ENCODE measurements at places on chromosomes 13 and 19.

DNA sequence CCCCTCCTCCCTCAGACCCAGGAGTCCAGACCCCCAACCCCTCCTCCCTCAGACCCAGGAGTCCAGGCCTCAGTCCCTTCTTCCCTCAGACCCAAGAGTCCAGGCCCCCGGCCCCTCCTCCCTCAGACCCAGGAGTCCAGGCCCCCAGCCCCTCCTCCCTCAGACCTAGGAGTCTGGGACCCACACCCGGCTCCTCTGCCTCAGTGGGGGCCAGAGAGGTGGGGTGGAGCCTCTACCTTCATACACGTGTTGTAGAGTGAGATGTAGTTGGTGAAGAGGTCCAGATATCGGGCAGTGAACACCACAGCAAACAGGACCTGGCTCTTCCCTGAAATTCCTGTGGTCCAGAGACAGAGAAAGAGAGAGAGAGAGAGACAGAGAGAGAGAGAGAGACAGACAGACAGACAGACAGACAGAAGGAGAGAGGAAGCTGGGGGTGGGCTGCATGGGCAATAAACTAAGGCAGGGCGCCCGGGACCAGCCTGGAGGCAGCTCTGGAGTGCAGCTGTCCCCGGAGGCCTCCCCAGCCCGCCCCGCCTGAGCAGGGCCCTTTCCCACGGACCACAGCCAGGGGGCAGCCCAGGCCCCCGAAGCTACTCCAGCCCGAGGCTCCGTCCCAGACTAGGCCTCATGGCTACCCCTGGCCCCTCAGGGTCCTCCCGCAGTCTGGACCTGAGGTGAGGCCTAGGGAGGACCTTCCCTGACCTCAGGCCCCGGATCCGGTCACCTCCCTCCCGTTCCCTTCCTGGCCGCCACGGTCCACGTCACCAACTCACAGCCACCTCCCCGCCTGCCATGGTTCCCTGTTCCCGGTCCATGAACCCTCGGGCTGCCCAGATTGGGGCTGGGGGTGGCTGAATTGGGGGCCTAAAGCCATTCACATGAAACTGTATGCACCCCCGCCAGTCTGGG lies 907 bp downstream of the KDELR1 start:
- DNase-seq = peak; percentile 57

DNA sequence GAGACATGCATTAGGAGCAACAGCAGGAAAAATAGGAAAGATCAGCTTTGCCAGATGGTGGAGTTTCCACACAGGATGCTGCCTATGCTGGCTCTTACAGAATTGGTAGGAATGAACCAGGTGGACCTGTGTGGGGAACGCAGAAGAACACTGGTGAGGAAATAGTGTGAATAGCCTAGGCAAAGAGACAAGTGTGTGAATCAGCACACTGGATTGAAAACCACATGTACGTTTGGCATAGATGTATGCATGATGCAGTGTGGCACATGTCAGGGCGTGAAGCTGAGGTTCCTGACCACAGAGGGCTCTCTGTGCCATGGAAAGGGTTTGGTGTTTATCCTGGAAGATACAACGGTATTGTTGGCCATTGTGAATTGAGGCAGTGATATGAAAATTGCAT lies 156.5 kb upstream of the SLC10A2 start:
- no peak for DNase-seq

- DNase-seq = no peak
Observed at GRCh38 chr19:1844513-1845124, 3.7 kb downstream of the REXO1 start.

DNA sequence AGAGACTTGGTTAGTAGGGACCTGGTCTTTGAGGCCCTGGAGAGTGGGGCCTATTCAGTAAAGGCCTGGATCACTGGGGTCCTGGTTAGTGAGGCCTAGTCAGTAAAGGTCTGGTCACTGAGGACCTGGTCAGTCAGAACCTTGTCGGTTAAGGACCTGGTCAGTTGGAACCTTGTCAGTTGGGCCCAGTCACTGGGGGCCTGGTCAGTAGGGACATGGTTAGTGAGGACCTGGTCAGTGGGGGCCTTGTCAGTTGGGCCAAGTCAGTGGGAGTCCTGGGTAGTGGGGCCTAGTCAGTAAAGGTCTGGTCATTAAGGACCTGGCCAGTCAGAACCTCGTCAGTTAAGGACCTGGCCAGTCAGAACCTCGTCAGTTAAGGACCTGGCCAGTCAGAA lies 43.2 kb upstream of the TPM4 start:
- no peak for DNase-seq

- no peak for DNase-seq
Observed at GRCh38 chr13:20001366-20002190, 43.1 kb downstream of the ZMYM2 start.

GRCh38 chr19:41570639-41571112 lies 5.3 kb upstream of the CEACAM21 start:
- peak; percentile 77 for DNase-seq

DNA sequence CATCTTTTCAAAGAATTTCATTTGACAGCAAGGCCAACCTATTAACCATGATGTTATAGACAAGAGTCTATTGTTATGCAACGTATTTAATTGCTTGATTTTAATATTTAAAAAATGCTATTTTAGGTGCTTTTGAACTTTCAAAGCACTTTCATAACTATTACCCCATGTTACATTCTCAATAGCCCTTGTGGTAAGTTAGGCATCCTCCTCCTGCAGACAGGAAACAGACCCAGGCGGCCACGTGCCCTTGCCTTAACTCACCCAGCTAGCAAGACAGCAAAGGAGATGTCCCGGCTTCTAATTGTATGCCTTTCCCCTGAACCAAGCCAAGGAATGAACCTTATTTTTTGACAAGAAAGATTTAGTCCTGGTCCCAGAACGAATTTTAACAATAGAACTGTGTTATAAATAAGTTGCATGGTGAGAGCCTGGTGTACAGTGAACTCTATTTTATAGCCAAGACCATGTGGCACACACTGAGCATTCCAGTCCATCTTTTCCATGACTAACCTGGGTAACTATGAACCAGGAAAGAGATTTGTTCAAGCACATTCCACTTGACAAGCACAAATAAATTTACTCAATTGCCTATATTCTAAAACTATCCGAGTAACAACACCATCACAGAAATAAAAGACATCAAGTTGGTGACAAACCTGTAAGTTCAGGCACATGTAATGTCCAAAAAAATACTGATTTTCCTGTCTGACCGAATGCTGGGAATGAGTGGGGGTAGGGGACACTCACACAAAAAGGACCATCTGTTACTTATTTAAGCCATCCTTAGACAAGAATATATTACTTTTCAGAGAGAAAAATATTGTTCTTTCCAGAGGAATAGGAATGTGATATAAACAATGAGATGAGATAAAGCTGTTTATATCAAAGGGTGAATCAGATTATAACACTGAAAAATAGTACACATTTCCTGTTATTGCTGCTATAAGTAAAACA lies 163.0 kb downstream of the EFNB2 start:
- DNase-seq = no peak

DNA sequence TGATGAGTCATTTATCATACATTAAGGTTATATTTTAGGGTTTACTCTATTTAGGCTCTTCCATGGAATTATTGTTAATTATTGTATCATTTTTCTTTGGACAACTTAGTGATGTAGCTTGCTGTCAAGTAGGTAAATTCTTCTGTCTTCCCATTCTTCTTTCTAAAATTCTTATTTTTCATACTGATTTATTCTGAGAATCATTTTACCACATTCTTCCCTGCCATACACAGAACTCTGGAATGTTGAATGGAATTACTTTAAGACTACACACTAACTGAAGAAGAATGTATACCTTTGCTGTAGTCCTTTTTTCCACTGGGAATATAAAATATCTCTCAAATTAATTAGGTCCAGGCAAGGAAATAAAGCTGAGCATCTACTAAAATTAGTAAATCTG lies 24.5 kb upstream of the SLC7A1 start:
- DNase-seq = no peak

DNA sequence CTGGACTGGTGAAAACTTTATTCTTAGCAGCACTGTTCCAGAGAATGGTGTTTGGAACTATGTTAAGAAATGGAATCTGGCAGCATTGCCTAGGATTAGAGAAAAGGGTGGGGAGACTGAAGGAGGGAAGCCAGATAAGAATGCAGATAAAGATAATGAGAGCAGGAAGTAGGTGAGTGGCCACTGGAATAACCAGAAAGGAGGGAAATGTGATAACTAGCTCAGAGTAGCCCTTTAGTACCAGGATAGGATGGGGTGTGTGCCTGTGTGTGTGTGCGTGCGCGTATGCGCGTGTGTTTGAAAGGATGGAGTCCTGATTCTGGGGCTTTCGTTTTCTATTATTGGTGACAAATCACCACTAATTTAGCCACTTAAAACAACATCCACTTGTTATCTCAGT lies 33.4 kb upstream of the FRY start:
- no peak for DNase-seq

GRCh38 chr13:33018886-33019285 lies 2.7 kb downstream of the KL start:
- no peak for DNase-seq

GRCh38 chr13:51534041-51534817 lies 50.0 kb upstream of the WDFY2 start:
- no peak for DNase-seq

- peak; percentile 13 for DNase-seq
Observed at GRCh38 chr13:33487575-33488243, 202.2 kb upstream of the STARD13 start.

GRCh38 chr19:58037927-58038687 lies 4.3 kb downstream of the ZSCAN1 start:
- DNase-seq = no peak

DNA sequence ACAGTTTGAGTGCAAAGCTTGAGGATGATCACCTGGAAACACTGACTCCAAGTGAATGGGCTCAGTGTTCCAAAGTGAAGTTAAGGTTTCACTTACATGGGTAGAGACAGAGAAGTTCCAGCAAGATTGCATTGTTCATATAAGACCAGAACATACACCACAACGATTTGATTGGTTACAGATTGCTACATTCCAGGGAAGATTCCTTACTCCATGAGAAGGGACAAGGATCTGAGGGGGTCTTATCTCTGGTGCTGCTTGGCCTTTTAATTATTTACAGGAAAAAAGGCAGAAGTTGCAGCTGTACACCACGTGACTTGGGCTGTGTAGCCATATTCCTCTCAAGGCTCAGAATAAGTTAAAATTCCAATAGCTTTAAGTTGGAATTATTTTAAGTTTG lies 12.3 kb downstream of the WDFY2 start:
- no peak for DNase-seq

GRCh38 chr13:98348466-98349200 lies 171.6 kb upstream of the RNF113B start:
- DNase-seq = no peak

GRCh38 chr13:52896827-52897659 lies 48.6 kb upstream of the PCDH8 start:
- DNase-seq = no peak

GRCh38 chr13:33279414-33280278 lies 5.9 kb downstream of the STARD13 start:
- no peak for DNase-seq

GRCh38 chr13:49210669-49211068 lies 9.5 kb upstream of the MLNR start:
- DNase-seq = no peak

DNA sequence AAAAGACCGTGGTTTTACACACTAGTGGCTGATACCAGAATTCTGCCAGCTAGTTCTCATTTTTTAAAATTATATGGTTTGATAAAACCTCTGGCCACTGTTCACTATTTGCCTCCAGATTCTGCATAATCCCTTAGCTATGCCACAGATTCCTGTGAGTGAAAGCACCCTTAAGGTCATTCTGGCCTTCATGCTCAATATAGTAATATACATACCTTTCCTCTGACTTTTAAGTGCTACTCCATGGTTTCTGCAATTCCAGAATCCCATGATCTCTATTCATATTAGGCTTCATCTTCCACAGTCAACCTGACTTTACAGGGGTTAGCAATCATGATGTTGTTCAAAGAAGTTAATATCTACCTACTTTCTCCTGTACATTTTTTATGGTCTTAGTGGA lies 274.1 kb upstream of the EDNRB start:
- DNase-seq = no peak

DNA sequence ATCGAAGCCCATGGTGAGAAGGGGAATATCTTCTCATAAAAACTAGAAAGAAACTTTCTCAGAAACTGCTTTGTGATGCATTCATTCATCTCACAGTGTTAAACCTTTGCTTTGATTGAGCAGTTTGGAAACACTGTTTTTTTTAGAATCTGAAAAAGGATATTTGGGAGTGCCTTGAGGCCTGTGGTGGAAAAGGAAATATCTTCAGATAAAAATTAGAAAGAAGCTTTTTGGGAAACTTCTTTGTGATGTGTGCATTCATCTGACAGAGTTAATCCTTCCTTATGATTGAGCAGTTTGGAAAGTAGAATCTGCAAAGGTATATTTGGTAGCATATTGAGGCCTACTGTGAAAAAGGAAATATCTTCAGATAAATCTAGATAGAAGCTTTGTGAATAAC lies 1594.9 kb downstream of the UQCRFS1 start:
- DNase-seq = no peak

DNA sequence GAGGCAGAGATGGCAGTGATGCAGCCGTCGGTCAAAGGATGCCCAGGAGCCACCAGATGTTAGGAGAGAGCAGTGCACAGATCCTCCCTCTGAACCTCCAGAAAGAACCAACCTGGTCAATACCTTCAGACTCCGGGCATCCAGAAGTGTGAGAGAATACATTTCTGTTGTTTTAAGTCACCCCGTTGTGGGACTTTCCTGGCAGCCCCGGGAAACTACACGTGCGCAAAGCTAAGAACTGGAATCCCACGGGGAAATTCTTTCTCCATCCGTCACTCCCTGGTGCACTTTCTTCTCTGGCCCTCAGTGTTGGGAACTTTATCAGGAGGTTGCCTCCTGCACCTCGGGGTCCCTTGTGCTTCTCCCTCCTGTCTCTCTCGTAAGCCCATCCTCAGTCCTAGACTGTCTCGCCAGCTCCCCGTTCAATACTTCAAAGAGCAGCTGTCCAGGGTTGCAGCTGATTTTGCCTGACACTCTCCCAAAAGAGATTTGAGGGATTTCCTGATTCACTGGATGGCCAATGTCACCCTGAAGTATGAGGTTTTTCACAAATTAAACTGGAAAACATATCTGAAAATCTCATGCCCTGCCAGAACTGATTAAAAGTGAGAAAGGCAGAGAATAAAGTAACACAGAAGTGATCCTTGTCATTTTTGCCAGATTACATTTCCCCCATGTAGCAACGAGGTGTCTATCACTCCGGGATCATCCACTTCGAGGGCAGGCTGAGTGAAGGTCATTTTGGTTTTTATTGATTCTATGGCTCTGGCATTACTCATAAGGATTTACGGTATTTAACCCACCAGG lies 136.8 kb downstream of the DCT start:
- no peak for DNase-seq

Measured in MM.1S (cell line).